ENCODE measurements at places on chromosomes 2 and 18.
A peak's percentile ranks its signal among the peaks of the same experiment; 100 is the strongest.

GRCh38 chr2:31241625-31242270 is 7.8 kb downstream of the EHD3 start:
- no peak for DNase-seq

GRCh38 chr2:101162561-101163330 is 11.6 kb upstream of the TBC1D8 start:
- DNase-seq: no peak

GRCh38 chr2:212854116-212854515 is 297.3 kb downstream of the IKZF2 start:
- DNase-seq: no peak

DNA sequence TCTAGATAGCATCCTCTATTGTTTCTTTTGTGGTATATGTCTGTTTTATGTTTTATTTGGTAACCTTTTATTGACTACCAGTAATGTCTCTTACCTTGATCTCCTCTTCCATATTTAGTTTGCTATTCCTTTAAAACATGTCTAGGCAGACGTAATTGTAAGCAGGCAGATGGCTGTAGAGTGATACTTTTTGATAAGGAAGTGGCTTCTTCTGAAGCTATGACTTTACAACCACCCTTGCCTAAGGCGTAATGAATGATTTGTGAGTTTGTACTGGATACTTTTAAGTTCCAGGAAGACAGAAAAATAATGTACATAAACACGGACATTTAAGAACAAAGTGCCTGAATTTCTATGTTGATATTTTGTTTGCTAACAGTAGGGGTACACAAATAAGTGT is 85.6 kb downstream of the ZNF804A start:
- peak; percentile 64 for DNase-seq

DNA sequence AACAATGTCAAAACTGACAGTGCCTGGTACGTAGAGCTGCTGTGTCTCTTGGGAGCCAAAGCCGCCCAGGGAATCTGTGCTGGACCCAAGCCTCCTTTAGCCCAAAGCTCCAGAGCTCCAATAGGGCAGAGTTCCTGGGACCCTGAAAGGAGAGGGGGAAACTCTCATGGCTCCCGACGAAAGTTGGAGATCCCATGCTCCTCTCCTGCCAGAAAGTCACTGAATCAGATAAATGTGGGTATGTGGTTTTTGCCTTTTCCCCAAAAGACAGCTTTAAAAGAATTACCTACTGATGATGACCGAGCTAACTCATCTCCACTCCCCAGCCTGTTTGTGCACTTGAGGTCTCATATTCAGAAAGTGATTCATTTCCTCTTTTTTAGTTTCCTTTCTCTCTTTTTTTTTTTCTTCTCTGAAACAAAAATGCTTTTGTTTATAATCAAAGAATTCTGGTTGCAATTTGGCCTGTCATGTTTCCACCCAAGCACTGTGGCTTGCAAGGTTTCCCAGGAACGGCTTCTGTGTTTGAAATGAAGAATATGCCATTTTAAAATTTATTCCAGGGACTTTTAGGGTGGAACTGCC is 14.1 kb upstream of the PMAIP1 start:
- DNase-seq: no peak

- DNase-seq: peak; percentile 45
These were observed 80.9 kb downstream of the NCOA1 start for GRCh38 chr2:24571828-24572442.

- no peak for DNase-seq
These were observed 10.1 kb downstream of the RFX8 start for GRCh38 chr2:101464841-101465240.

- DNase-seq: no peak
These were observed 9.2 kb downstream of the CNTNAP5 start for GRCh38 chr2:124034265-124034664.

DNA sequence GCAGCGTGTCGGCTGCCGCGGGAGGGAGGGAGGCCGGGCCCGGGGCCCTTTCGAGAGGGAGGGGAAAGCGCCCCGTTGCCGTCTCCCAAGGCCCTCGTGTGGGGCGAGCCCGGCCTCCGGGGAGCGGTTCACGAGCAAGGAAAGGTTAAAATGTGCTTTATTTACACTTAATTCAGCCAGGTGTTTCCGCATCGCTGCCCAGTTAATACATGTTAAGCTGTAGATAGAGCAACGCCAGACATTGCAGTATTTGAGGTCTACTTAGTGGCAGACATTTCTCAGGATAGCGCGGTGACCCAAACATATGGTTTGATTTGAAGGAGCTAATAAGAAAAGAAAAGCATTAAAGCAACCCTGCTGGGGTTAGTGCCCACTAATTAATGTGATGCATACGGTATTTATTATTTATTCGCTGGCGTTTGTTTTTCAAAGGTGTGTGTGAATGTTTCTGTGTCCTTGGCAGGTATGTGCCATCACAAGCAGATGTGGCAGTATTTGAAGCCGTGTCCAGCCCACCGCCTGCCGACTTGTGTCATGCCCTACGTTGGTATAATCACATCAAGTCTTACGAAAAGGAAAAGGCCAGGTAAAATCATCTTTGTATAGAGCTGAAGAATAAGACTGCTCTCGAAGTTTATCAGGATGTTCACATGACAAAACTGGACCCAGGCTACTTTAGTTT is 571 bp downstream of the EEF1B2 start:
- no peak for DNase-seq

- no peak for DNase-seq
These were observed 30.0 kb downstream of the REEP1 start for GRCh38 chr2:86307431-86307830.

DNA sequence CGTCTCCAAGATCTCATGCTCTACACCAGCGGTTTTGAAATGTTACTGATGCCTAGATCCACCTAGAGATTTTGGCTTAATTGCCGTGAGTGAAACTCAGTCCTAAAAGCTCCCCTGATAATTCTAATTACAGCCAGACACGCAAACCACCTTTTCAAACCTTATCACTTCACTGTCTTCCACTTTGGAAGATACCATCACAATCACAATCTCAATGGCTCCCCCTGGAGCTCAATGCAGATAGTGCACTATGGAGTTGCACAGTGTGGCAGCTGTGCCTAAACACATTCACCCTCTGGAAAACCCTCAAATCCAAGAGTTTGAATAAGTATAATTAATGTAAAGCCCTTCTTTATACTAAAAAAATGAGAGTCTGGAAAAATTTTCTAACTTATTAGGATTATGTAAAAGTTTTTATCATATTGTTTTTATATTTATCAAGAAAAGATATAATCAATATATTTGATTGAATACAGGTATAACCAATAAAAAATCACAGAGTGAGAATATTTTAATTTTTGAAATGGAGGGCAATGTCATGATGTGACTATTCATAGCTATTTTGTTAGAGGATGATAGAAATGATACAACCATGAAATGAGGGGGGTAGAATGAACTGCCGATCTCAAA is 102.9 kb upstream of the SLC8A1 start:
- DNase-seq: peak; percentile 67

GRCh38 chr18:74774486-74774885 is 176.8 kb downstream of the ZNF407 start:
- DNase-seq: no peak

DNA sequence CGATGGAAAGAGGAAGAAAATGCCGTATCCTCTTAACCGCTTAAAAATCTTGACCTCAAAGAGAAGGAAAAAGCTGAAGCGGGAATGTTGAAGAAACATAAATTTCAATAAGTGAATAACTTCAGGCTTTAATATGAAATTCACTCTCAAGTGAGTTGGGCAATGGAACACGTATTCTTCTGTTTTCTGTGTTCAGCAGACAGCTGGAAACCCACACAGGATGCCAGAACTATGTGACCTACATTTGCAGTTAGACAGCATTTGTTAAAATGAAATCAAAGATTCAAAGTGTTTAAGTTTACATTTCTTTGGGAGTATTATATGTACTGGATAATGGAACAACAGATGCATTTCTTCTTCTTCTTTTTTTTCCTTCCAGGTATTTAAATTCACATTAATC is 80.5 kb upstream of the SPATS2L start:
- no peak for DNase-seq

- no peak for DNase-seq
These were observed 60.9 kb upstream of the TFCP2L1 start for GRCh38 chr2:121345887-121346286.

GRCh38 chr2:8458503-8459459 is 223.1 kb upstream of the ID2 start:
- DNase-seq: no peak

GRCh38 chr18:21745231-21745630 is 4.6 kb downstream of the MIB1 start:
- peak; percentile 38 for DNase-seq
